ENCODE measurements at places on chromosomes 4 and X.

- no peak for DNase-seq
Measured at GRCh38 chr4:174631901-174632758, 109.8 kb upstream of the HPGD start.

GRCh38 chr4:109389369-109390114 is 44.1 kb upstream of the SEC24B start:
- DNase-seq: no peak

- no peak for DNase-seq
Measured at GRCh38 chrX:57528670-57529255, 63.0 kb upstream of the ZXDB start.

GRCh38 chrX:150167482-150168324 is 195.4 kb upstream of the MAMLD1 start:
- DNase-seq: no peak

GRCh38 chr4:81796790-81797528 is 325.3 kb upstream of the RASGEF1B start:
- DNase-seq: no peak

DNA sequence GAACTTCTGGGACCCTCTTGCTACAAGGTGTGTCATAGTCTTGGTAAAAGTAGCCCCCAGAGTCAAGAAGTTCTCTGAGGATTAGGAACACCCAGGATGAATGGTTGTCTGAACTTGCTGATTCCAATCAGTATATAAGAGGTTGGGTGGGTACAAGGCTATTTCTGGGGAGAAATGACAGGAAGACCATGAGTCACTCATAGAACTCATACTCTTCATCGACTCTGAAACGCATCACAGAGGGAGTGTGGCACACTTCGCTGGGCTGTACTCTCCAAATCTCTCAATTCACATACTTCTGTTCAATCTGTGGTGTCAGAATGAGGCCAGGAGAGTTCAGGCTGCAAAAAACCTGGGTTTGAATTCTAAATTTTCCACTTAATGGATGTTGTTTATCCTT is 193.2 kb upstream of the LEF1 start:
- DNase-seq: no peak

GRCh38 chrX:129654652-129655546 is at the start of gene APLN:
Gene APLN, minus strand, starts transcription at chrX:129654956. Its CDS starts 326 bp downstream, at chrX:129654630.
- no peak for DNase-seq

GRCh38 chr4:187309456-187309855 is 585.8 kb upstream of the FAT1 start:
- no peak for DNase-seq
